ENCODE measurements at places on chromosomes 3 and 15.

DNA sequence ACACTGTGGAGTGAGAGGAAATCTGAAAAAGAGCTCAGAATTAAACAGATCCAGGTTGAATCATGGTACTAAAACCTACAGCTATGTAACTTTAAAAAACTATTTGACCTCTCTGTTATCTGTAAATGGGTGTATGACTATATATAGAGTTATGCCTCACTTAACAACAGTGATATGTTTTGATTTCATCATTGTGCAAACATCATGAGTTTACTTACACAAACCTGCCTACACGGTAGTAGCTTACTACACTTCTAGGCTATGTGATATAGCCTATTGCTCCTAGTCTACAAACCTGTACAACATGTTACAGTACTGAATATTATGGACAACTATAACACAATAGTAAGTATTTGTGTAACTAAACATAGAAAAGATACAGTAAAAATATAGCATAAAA lies 191.6 kb upstream of the MEIS2 start:
- no peak for DNase-seq

- no peak for DNase-seq
These were observed 122.2 kb downstream of the SYNPR start for GRCh38 chr3:63400246-63400860.

- no peak for DNase-seq
These were observed 31.3 kb upstream of the BLM start for GRCh38 chr15:90685591-90686434.

- DNase-seq: no peak
These were observed 129.3 kb downstream of the SSR3 start for GRCh38 chr3:156425651-156426050.

DNA sequence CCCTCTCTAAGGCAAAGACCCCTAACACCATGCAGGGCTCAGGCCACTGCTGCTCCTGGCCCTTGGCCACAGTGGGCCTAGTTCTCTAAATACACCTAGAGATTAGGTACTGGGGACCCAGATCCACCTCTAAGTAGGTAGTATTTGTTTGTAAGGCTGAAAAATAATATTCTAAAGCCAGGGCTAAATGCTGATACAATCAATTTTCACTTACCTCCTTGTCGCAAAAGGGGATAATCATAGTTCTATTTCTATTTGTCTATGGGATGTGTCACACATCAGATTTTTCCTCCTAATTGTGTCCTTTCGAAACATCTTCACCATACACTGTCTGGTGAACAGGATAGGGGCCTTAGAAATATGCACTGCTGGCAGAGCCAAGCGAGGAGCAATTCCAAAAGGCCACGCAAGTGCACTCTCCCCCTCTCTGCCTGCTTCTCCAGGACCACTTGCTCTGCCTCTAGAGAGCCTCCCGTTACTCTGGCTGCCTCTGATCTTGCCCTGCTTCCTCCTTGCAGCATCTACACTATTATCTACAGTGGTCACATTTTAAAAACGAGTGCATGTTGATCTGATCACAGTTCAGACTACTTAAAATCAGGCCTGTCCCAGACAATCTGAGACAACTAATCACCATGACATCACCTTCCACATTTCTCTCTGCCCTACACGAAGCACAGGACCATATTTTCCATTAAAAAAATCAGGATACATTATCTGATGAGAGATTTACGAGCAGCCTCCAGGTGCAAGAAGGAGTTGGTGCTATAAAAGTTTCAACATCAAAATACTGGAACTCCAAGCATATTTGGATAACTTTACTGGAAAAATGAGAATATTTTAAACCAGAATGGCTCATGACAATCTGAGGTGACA lies 115.4 kb downstream of the MYLK start:
- no peak for DNase-seq

- no peak for DNase-seq
These were observed 39.6 kb upstream of the TIMP4 start for GRCh38 chr3:12198301-12198700.

GRCh38 chr15:94336817-94337467 lies 105.6 kb downstream of the MCTP2 start:
- no peak for DNase-seq

DNA sequence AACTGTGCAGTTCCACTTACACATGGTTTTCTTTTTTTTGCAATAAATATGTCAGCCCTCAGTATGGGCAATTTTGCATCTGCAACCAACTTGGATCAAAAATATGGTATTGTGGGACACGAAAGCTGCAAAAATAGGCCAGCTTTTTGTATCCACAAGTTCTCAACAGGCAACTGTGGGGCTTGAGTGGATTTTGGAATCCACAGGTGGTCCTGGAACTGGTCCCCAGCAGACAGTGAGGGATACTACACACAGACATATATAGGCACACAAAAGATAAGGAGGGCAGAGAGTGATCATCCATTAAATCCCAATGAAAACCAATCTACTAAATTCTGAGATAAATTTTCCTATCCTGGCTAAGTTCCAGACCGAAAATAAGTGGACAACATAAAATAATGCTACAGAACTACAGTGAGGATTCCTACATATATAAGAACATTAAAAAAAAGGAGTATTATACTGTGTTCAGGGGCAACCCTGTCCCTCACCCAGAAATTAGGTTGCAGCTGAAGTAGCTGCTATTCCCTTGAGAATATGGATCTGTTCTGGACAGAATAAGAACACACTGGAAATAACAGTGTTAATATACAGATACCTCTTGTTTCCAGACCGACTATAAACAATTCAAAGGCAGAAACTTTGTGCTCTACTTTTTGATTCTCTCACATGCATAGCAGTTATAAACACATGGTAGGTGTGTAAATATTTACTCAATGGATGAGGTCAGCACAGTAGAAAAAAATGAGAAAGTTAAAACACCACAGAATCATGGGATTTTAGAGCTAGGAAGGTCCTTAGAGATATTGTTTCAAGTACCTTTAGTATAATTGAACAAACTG lies 25.4 kb downstream of the DENND4A start:
- no peak for DNase-seq
